M059J (cell line): ENCODE measurements at places on chromosomes 2 and 18. TPM values are rescaled to one million over a fixed set of nuclear protein-coding genes. Genes with fewer than 3 reads are reported as not detected.
A peak's percentile ranks its signal among the peaks of the same experiment; 100 is the strongest.

The PDE1A gene
- total RNA-seq = 3.7 and 4.8 TPM in 2 replicates

DNA sequence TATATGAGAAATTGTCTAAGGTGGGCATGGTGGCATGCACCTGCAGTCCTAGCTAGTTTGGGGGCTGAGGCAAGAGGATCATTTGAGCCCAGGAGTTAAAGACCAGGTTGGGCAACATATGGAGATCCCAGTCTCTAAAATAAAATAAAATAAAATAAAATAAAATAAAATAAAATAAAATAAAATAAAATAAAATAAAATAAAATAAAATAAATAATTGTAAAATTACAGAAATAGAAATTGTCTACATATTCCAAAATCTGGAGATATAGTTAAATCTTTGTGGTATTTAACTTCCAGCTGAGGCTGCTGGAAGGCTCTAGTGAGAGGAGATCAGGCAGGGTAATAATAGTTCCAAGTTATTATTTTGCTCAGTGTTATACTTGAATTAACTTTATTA, 1432.1 kb upstream of the CDH2 start:
- no peak for DNase-seq

The VWC2L gene
- 0.02 TPM in 1 of 2 replicates, not detected in the other for total RNA-seq

- no peak for DNase-seq
Observed at GRCh38 chr2:150126839-150127238, 360.6 kb downstream of the RND3 start.

The TFCP2L1 gene
- 0.12 TPM in 1 of 2 replicates, not detected in the other for total RNA-seq

The ZNF396 gene
- 1.7 TPM in 2 replicates for total RNA-seq

GRCh38 chr18:54209471-54210180, 14.8 kb downstream of the MBD2 start:
- DNase-seq = peak; percentile 33
